ENCODE measurements at places on chromosomes 1 and 21.

DNA sequence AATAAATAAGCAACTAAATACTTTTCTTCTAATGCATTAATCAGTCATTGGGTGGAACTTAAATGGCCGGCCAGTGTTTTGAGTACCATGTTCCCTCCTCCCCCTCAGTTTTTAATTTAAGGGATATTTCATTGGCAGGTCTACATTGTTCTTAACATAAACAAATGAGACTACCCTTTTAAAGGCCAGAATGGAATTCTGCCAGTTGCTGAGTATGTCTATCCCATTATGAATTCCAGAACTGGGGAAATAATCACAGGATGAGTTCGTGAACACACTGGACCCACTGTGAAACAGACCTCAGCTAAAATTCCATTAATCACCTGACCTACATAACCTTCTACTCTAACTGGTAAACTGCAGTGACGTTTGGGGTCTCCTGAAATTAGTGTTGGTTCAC, 305.5 kb upstream of the PKN2 start:
- no peak for DNase-seq

GRCh38 chr1:207868774-207869721, 41.9 kb downstream of the CD34 start:
- DNase-seq = peak; percentile 80

GRCh38 chr1:154974102-154974807, at the start of gene CKS1B:
Gene CKS1B, plus strand, starts transcription at chr1:154974681. Its CDS starts 65 bp downstream, at chr1:154974746.
- DNase-seq = peak; percentile 100

DNA sequence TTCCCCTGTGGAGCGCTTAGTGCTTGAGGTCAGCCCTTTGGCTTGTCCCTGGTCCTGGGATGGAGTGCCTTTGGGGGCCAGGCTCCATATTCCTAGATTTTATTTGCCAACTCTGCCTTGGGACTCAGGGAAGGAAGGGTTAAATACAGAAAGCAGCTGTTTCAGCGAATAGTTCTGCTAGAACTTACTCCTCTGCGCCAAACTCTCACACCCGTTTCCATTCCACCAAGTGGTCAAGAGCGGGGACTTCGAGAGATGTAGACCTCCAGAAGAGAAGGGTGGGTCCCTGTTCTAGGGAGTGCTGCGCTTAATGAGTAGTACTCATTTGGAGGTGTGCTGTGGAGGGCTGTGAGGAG, 704 bp upstream of the TOMM40L start:
- DNase-seq = no peak

- DNase-seq = no peak
These were observed 22.0 kb upstream of the BOLA1 start for GRCh38 chr1:149877211-149877946.

DNA sequence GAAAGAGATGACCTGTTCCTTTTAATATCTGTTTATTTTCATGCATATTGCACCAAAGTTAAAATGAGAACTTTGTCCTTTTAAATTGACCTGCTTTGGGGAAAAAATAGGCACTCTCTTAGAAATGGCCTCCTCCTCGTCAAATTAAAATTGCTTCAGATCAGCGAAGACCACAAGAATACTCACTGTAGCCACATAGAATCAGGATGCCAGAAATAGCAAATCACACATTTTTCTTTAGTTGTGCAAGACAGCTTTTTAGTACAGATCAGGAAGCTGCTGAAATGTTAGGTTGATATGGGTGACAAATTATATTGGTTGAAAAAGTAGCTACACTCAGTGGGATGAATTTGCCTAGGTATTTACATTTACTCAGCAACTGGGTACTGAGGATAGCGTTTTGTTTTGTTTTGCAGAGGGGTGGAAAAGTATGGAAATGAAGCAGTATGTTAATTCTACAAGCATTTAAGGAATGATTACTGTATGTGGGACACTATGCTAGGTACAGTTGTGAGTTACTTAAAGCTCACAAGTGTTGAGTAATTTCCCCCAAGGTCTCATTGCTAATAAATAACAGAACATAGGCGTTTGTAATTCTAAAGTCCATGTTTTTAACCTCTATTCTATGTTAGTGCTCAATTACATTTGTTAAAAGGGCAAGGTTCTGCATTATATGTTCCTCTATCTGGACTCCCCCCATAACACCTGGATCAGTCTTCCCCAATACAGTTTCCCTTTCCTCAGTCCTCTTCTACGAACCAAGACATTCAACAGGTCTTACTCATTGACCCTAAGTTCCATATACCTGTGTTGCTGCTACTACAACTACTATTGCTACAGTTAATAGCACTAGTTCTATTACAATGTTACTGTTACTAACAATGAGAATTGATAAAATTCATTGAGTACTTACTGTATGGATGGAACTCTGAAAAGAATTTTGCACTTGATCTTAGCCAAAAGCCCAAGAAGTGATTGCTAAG, 99.4 kb upstream of the S1PR1 start:
- DNase-seq = peak; percentile 51

- DNase-seq = peak; percentile 11
These were observed 1.2 kb upstream of the UBAP2L start for GRCh38 chr1:154219541-154219940.

DNA sequence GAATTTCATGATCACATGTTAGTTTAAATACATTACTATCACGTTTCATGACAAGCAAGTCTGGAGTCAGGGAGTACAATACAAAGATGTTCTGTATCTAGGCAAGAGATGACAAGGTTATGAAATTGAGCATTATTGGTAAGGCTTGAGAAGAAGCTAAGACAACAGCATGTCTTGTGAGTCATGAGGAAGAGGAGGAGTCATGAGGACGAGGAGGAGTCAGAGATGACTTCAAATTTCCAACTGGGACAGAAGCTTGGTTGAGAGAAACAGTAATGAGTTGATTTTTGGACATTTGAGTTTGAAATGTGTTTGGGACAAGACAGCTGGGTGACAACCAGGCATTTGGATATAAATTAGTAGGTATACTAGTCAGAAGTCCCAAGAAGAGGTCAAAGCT, 4.3 kb upstream of the UBE2U start:
- DNase-seq = no peak
